ENCODE measurements at places on chromosomes 12 and 14. TPM values are rescaled to one million over a fixed set of nuclear protein-coding genes. Genes with fewer than 3 reads are reported as not detected.

Gene ACSM4
- total RNA-seq = not detected

Gene HOXC5
- not detected for total RNA-seq

Gene ZNF605
- 8.1 TPM for total RNA-seq

Gene LUM
- 1,464 TPM for total RNA-seq

Gene GPX2
- not detected for total RNA-seq

Gene CEP170B
- 9.0 TPM for total RNA-seq

Gene SOAT2
- not detected for total RNA-seq

Gene RD3L
- total RNA-seq = not detected

Gene ERBB3
- total RNA-seq = 0.28 TPM

Gene PLXNC1
- total RNA-seq = 7.7 TPM

Gene TAS2R30
- 2.9 TPM for total RNA-seq

Gene CACNA1C
- total RNA-seq = 5.0 TPM

Gene NYNRIN
- 6.4 TPM for total RNA-seq

Gene VTI1B
- total RNA-seq = 68.1 TPM

Gene PLA2G1B
- total RNA-seq = not detected

Measured in smooth muscle cell of bladder (primary cell).